ENCODE measurements at places on chromosomes 4 and X.

DNA sequence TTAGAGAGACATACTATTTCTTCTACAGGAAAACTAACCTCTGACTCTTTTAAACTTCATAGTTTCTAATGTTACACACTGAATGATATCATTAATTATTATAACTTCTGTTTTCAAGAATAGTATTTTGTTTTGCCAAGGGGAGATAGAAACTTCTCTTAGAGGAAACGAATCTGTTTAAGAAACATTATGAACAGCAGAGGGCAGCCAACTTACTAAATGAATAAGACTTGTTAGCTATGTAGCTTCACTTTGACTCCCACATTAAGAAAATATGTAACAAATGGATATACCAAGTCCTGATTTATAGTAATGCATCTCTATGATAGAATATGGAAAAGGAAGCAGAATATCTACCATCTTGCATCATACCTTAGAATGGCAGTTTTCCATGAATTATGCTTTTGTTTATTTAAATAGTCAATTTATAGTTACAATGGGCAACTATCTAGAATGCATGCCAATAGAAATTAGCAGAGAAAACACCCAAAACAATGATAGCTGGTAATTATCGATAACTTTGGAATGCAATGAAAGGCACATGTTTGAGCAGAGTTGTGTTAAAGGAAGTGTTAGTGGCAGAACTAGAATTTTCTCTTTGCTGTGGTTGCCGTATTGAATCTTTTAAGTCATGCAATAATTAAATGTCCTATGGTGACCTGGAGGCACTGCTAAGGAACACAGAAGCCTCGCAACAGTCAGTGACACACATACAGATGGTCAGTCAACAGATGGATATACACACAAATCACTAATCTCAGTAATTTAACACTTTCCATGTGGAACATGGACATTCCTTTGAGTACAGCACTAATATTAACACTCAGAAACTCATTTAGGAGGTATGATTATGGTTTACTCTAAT, 105.7 kb upstream of the PDLIM3 start:
- DNase-seq: peak; percentile 14

DNA sequence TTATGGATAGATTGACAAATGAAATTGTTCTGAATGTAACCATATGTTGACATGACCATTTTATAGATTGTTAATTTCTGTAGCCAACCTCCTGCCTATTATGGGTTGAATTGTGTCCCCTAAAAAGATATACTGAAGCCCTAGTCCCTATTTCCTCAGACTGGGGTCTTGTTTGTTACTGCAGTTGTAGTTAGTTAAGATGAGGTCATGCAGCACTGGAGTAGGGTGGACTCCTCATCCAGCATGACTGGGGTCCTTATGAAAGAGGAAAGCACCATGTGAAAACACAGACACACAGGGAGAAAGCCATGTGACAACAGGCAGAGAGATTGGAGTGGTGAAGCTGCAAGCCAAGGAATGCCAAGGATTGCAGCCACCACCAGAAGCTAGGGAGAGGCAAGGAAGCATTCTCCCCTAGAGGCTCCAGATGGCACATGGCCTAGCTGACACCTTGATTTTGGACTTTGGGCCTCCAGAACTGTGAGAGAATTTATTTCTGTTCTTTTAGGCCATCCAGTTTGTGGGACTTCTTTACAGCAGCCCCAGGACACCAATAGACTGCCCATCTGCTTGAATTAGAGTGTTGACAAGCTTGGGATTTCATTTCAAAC, 14.0 kb downstream of the MTM1 start:
- DNase-seq: no peak

DNA sequence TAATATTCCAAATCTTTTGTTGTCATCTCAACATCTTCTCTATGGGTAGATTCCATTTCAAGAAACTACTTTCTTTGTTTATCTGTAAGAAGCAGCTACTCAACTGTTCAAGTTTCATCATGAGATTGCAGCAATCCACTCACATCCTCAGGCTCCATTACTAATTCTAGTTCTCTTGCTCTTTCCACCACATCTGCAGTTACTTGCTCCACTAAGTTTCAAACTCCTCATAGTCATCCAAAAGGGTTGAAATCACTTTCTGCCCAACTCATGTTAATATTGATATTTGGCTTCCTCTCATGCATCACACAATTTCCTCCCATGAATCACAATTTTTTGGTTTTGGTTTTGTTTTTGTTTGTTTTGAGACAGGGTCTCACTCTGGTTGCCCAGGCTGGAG, 35.7 kb downstream of the ADH5 start:
- no peak for DNase-seq

DNA sequence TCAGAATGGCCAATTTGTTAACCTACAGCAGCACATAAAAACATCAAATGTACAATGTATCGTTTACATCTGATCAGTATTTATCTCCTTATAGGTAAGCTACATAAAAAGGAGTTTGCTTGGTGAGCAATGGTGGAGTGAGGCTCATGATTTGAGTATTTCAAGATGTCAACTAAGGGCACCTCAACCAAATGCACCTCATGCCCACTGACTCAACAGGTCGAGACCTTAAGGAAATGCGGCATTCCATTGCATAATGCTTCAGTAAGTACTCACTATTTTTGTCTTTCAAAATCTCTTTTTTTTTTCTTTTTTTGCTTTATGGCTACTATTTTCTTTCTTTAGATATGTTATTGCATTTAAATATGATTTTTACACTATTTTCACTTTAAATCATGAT, 181.0 kb upstream of the TLL1 start:
- no peak for DNase-seq

DNA sequence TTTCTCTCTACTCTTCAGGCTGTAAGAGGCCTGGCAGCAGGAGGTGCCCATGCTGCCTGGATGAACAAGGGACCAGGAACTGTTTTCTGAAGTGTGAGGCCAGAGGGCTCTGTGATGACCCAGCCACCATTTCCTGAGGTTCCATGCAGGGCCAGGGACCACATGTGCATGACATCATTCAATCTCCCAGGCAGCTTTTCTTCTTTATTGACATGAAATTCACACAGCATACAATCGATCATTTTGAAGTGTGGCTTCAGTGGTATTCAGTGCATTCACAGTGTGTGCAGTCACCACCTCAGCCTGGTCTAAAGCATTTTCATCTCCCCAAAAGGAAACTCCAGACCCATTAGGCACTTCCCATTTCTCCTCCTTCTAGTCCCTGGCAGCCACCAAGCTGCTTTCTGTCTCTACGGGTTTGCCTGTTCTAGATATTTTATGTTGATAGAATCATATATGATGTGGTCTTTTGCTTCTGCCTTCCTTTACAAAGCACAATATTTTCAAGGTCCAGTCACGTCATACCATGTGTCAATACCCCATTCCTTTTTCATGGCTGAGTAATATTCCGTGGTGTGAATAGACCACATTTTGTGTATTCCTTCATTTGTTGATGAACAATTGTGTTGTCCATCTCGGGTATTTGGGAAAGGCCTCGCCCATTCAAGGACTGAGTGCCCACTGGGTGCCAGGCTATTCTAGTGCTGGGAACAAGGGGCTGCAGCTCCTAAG, 93.1 kb downstream of the PSAPL1 start:
- DNase-seq: no peak

GRCh38 chr4:17624821-17625220, 10.4 kb downstream of the MED28 start:
- DNase-seq: no peak

DNA sequence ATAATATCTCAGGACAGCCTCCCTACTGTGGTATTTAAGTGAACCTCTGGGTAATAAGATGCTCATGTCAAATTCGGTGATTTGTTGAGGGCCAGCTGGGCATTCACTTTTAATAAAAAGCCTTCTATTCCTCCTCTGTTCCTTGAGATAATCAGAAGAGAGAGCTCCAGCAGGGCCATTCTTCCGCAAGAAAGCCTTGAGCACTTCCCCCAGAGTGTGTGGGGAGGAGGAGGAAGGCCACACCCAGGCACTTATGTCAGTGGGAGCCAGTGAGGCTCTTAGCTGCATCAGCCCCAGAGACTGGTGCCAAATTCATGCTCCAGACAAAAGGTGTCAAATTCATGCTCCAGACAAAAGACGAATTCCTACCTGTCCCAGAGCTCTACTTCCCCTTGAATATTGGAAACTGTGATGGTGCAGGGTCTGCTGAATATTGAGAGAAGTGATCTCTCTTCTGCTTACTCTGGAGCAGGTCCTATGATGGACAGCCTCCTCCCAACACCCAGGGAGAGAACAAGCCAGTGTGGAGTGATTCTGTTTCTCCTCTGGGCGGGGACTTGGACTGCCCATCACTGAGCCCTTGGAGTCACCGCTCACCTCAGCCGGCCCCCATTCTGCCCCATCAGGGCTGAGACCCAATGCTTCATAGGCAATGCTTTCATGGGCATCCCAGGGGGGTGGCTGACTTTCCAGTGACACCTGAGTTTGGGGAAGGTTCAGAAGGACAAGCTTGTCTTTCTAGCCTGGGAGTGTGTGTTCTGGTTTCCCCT, 68.1 kb downstream of the FHDC1 start:
- no peak for DNase-seq

GRCh38 chr4:61872983-61873382, 672.9 kb downstream of the ADGRL3 start:
- DNase-seq: no peak

DNA sequence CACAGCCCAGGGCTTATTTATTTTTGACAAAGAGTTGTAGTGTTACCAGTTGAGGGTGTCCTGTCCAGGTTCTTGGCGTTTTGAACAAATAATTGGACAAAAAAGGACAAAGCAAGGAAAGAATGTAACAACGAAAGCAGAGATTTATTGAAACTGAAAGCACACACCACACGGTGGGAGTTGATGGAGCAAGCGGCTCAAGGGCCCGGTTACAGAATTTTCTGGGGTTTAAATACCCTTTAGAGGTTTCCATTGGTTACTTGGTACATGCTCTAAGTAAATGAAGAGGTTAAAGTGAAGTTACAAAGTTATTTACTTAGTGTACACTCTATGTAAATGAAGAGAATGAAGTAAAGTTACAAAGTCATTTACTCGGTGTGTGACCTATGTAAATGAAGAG, 27.8 kb upstream of the OPHN1 start:
- no peak for DNase-seq

DNA sequence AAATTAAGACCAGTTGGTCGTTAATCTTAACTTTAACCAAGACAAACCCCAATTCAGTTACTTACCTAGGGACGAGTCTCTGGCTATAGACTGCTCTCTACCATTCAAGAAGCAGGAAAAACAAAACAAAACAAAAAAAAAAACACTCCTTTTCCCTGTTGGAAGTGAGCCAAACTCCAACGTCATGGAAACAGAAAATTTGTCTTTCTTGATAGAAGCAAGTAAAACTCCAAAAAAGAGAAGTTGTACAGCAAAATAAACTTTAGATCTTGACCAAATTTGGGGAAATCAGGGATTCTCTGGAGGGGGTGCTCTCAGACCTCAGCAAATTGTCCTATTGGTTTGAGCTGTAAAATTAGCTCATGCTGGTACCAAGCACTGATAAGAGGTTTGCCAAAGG, 3.7 kb downstream of the CNGA1 start:
- DNase-seq: no peak

GRCh38 chr4:22842360-22843018, 149.8 kb downstream of the GBA3 start:
- no peak for DNase-seq

DNA sequence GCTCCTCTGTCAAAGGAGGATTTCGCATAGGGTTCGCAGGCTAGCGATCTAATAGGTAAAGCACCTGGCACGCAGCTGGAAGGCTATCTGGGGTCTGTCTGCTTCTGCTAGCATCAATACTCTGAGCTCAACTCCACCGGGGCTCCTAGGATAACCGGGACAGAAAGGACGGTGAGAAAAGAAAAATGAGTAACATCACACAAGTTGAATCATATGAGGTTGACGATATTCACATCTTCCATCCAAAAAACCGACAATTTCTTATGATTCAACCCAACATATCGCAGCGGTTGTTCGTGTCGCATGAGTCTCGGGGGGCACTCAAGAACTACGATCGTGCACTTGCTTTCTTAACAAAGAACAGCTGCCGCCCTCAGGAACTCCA, 1.8 kb downstream of the PROM1 start:
- no peak for DNase-seq

DNA sequence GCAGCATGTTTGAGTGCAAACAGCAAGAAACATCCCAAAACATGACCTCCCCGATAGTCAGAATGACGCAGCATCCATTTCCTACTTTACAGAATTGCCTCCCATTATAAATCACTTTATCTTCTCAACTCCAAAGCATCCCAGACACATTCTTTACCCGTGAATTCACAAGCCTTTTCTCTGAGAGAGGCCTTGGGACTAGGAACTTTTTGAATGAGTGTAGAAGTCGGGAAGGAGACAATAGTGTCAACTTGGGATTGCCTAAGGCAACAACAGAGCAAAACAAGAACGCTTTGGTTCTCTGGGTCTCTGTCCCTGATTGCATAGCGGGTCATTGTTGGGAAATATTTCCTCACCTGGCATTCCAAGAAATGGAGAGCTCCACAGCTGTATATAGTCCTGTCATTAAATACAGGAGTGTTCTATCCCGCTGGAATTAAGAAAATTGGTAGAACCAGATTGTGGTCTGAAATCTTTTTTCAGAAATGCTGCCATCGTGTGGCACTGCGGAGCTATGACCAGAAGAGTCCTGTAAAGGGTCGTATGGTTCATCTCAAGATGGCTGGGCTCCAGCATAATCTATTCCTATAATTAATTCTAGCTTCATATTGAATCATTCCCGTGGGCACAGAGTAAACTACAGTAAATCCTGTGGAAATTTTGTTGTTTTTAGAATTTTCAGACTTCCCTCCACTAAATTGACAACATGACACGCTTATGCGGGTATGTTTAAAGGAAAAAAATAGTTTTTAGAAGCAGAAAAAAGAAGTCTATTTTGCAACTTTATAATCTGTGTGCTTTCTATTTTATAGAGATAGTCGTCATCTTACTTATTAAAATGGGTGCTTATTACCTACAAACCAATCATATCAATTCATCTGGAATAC, 2.0 kb upstream of the SPP1 start:
- DNase-seq: peak; percentile 2

DNA sequence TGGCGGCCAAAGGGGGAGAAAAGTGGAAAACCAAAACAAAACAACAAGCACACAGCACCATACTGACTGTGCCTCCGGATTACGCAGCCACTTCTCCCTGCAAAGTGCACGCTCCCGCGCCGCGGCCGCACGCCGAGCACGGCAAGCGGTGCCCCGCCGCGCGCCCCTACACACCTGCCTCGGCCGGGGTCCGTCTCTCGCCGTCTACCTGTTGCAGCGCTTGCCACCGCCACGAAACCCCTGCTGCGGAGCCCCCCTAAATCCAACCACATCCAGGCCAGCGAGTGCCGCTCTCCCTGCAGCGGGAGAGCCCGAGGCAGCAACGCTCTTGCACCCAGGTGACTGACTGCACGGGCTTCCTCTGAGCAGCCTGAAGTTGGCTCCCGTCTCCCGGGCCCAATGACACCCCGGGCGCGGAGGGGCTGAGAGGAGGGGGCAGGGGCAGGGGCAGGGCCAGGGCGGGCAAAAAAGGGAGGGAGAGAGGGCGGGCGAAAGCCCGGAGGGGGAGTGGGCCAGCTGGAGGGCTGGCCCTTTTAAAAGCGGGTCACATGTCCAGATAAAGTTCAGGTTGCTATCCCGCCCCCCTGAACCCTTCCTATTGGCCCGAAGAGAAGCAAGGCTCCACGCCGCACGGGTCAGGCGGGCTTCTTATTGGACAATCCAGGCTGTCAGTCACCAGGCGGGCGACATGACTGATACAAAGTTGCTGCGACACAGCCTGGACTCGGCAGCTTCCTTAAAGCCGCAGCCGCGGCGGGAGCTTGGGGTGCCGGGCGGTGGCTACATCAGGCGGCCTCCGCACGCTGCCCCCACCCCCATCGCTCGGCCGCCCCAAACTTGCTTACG, at the start of gene NR3C2:
NR3C2 (minus strand) TSS at position 429 of the 846 bp plus-strand sequence.
- peak; percentile 95 for DNase-seq

- DNase-seq: no peak
Observed at GRCh38 chr4:7055990-7056325, 11.9 kb downstream of the GRPEL1 start.

- DNase-seq: no peak
Observed at GRCh38 chr4:8157496-8157895, 1.1 kb downstream of the ABLIM2 start.

All from CMK (cell line).